ENCODE measurements at places on chromosomes 11 and 22. TPM values are rescaled to one million over a fixed set of nuclear protein-coding genes. Genes with fewer than 3 reads are reported as not detected.

Gene NCAM1
- total RNA-seq: 161 TPM

- H3K36me3 ChIP-seq: no peaks in the 10 kb centered on the region
- H3K4me1 ChIP-seq: no peaks in the 10 kb centered on the region
- no peak overlapping the region for H3K4me3 ChIP-seq
- no peak for DNase-seq
- no peaks in the 10 kb centered on the region for H3K27me3 ChIP-seq
These were observed 103.2 kb downstream of the GRIA4 start for GRCh38 chr11:105713106-105713505.

DNA sequence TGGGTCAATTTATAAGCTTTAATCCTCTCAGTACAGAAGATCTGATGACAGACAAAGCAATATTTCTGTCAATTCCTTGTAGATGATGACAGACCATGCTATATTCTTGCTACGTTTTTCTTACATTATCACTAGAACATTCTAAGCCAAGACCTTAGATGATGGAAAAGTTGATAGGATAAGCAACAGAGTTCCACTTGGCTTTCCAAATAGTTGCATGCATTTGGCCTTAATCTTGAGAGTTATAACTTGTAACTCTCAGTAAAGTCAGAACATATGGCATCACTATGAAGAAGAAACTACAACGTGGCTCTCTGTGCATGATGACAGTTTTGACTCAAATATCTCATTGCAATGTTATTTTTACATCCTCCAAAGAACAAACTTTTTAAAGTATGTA, 544.3 kb upstream of the LRRC4C start:
- no peaks in the 10 kb centered on the region for H3K4me1 ChIP-seq
- no peaks in the 10 kb centered on the region for H3K27me3 ChIP-seq
- no peaks in the 10 kb centered on the region for H3K36me3 ChIP-seq
- H3K4me3 ChIP-seq: no peak overlapping the region

Gene MRGPRE
- not detected for total RNA-seq

DNA sequence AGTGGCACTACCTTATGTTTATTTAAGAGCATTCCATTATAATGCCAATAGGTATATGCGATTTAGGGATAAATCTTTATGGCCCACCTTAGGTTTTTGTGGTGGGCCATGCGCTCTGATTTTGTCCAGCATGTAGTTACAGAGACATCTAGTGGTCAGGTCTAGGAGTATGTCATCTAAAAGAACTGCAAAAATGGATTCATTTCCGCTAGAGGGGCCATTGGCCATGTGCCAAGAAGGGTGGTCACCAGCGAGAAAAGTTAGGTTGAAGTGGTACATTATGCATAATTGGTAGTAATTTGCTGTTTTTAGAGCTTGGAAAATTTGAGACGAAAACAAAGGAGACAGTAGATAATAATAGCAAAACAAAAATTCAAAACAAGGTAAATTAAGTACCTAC, 27.7 kb downstream of the LRRC4C start:
- H3K36me3 ChIP-seq: no peaks in the 10 kb centered on the region
- H3K27me3 ChIP-seq: no peaks in the 10 kb centered on the region

Gene FAM180B
- 0.38 TPM for total RNA-seq

GRCh38 chr11:90124371-90124770, 10.1 kb upstream of the NAALAD2 start:
- DNase-seq: no peak
- no peaks in the 10 kb centered on the region for H3K27me3 ChIP-seq
- H3K4me1 ChIP-seq: peaks cover 6% of the 10 kb centered on the region

DNA sequence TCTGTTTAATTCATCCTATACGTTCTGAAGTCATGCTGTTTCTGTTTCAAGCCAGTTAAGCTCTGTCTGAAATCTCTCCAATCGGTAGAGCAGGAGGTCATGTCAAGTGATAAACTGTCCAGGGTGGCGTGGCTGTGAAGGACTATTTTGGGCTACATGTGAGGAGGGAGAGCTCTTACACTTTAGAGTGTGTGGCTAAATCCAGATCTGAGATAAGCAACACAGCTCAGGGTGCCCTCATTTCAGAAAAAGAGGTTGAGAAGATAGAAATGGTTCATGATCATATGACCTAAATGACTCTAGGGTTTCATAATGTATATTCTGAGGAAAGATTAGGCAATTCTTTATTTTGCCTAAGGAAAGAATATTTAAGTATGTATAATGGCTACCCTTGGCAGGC, 8.4 kb downstream of the BLID start:
- H3K4me1 ChIP-seq: no peaks in the 10 kb centered on the region
- no peaks in the 10 kb centered on the region for H3K27me3 ChIP-seq
- DNase-seq: no peak

- no peak overlapping the region for H3K27ac ChIP-seq
- no peak overlapping the region for H3K4me3 ChIP-seq
- peaks cover 18% of the 10 kb centered on the region for H3K27me3 ChIP-seq
- DNase-seq: peak; percentile 63
- H3K36me3 ChIP-seq: no peaks in the 10 kb centered on the region
- no peaks in the 10 kb centered on the region for H3K4me1 ChIP-seq
These were observed 2.3 kb upstream of the DUSP8 start for GRCh38 chr11:1574238-1574932.

DNA sequence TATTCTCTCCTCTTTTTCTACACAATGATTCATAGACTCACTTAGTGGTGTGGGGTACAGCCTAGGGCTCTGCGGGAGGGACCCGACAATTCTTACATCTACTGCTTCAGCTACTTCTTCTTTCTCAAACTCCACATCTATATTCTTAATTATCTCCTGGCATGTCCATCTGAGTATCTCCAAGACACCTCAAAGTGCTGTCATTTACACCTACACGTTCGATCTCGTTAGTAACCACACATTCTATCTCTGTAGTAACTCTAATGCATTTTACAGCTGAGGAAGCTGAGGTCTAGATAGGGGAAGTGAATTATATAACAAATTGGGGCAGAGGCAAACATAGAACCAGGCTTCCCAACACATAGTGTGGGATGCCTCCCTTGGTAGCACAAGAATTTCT, 27.7 kb upstream of the RRM1 start:
- H3K4me3 ChIP-seq: no peak overlapping the region
- peaks cover 11% of the 10 kb centered on the region for H3K4me1 ChIP-seq
- H3K27me3 ChIP-seq: no peaks in the 10 kb centered on the region
- H3K36me3 ChIP-seq: no peaks in the 10 kb centered on the region
- DNase-seq: no peak
- H3K27ac ChIP-seq: no peak overlapping the region

Gene NUDT8
- total RNA-seq: 5.8 TPM

DNA sequence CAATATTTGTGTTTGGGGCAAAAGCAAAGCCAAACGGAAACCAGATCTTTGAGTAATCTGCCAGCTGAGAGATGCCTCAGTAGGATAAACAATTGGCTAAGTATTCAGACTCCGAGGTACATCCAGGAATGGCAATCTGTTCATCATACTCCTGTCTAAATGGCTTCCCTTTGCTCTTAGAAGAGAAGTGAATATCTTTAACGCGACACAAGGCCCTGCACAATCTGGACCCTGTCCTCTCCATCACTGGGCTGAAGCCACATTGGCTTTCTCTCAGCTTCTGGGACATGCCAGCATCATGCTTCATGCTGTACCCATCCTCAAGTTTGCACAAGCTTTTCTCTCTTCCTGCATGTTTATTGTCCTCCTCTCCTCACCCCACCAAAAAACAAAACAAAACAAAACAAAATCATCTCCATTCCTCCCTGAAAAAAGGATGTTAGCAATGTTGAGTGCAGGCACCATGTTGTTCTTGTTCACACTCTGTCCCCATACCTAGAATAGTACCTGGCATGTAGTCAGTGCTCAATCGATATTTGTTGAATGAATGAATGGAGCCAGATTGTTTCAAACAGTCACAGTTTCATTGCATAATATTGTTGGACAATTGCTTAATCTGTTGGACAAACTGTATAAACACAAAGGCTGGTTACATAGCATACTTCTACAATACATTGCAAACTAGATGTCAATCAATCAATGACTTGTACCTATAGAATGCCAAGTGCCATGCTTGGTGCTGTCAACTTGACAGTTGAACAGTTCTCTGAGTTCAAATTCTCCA, 38.2 kb upstream of the SESN3 start:
- H3K27ac ChIP-seq: no peak overlapping the region
- no peaks in the 10 kb centered on the region for H3K36me3 ChIP-seq
- H3K4me1 ChIP-seq: peaks cover 16% of the 10 kb centered on the region
- no peak for DNase-seq
- H3K27me3 ChIP-seq: no peaks in the 10 kb centered on the region

GRCh38 chr11:119940401-119940976, 197.4 kb downstream of the TRIM29 start:
- DNase-seq: no peak
- H3K4me3 ChIP-seq: no peak overlapping the region
- no peak overlapping the region for H3K27ac ChIP-seq
- no peaks in the 10 kb centered on the region for H3K36me3 ChIP-seq

- no peaks in the 10 kb centered on the region for H3K27me3 ChIP-seq
- no peak overlapping the region for H3K27ac ChIP-seq
- no peak overlapping the region for H3K4me3 ChIP-seq
- DNase-seq: no peak
These were observed 8.1 kb upstream of the GNB1L start for GRCh38 chr22:19862619-19863246.

Gene RTCB
- total RNA-seq: 108 TPM

DNA sequence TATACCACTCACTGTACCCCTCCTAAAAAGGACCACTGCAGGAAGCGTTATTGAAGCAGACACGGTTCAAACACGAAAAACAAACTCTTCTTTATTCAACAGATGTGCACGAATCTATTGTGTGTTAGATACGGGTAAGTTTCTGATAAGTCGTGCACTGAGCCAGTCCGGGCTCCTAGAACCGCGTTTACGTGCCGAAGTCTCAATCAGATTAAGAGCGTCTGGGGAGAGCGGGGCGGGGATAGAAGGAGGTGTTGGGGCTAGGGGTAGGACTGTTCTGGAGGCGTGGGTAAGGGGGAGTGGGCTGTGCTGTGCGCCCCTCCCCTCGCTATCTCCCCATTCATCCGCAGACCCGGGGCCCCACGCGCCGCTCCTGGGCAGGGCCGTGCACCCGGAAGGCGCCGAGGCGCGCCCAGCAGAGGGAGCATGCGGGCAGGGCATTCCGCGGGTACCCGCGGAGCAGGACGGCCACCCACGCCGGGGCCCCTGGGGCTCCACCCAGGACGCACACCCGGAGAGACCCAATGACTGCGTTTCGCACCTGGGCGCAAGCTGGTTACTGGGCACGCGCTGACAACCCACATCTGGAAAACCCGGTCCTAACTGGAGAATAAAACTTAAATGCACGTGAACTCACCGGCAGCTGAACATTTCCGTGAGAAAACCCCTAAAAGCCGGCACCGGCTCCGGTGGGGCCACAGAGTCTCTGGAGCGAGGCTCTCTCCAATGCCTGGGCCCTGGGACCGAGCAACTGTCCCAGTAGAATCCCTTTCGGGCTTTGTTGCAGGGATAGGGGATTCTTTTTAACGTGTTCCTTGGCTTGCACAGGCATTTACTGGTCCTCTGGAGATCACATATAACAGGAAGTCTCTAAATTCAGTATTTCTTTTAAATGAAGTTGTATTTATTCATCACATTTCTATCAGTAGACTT, 40.6 kb downstream of the WEE1 start:
- no peaks in the 10 kb centered on the region for H3K36me3 ChIP-seq
- peak; percentile 84 for DNase-seq
- H3K4me3 ChIP-seq: peak overlapping the region; percentile 43
- peaks cover 12% of the 10 kb centered on the region for H3K4me1 ChIP-seq
- no peaks in the 10 kb centered on the region for H3K27me3 ChIP-seq

DNA sequence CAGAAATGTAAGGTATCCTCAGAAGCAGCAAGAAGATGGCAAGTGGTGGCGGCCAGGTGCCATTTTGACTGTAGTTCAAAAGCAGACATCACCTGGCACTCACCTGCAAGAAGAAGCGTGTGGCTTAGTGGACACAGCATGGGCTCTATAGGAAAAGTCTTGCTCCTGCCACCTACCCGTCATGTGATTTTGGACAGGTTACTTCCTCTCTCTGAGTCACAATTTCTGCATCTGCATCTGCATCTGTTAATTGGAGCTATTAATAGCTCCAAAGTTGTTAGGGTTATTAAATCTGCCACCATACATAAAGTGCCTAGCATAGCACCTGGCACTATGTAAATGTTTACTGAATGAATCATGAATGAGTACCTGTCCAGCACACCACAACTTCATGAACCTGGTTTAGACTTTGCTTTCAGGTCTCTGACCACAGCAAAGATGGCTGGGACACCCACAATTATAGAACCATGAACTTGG, 16.8 kb downstream of the RAB30 start:
- DNase-seq: no peak
- H3K4me1 ChIP-seq: peaks cover 19% of the 10 kb centered on the region
- H3K36me3 ChIP-seq: no peaks in the 10 kb centered on the region
- peak overlapping the region; percentile 3 for H3K27ac ChIP-seq
- H3K27me3 ChIP-seq: no peaks in the 10 kb centered on the region

DNA sequence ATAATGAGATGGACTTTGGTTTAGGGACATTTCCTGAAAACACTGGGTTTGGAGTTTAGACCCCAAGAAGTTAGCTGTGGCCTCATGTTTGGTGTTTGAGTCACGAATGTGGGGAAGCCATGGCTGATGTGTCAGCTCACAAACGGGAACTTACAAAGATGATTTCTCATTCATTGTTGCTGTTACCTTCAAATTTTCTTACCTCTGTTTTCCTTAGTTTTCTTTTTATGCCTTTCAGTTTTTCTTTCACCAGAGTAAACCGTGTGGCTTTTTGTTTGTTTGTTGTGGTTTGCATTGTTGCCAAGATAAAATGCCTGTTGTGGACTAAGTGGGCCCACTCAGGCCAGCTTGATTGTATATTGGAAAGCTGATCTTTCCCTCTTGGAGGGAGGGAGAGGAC, 89.1 kb downstream of the SWAP70 start:
- H3K4me1 ChIP-seq: peaks cover 13% of the 10 kb centered on the region
- no peaks in the 10 kb centered on the region for H3K27me3 ChIP-seq
- DNase-seq: no peak
- no peak overlapping the region for H3K27ac ChIP-seq
- no peaks in the 10 kb centered on the region for H3K36me3 ChIP-seq

GRCh38 chr11:34619062-34619516, 1.8 kb upstream of the EHF start:
- no peaks in the 10 kb centered on the region for H3K27me3 ChIP-seq
- H3K4me1 ChIP-seq: no peaks in the 10 kb centered on the region
- no peak for DNase-seq
- H3K36me3 ChIP-seq: no peaks in the 10 kb centered on the region
- H3K27ac ChIP-seq: no peak overlapping the region

GRCh38 chr11:12215181-12215593, 104.8 kb downstream of the MICAL2 start:
- H3K36me3 ChIP-seq: no peaks in the 10 kb centered on the region
- no peaks in the 10 kb centered on the region for H3K27me3 ChIP-seq
- no peak overlapping the region for H3K4me3 ChIP-seq
- no peaks in the 10 kb centered on the region for H3K4me1 ChIP-seq

Gene CHID1
- 97.5 TPM for total RNA-seq

- H3K4me3 ChIP-seq: no peak overlapping the region
- H3K27me3 ChIP-seq: no peaks in the 10 kb centered on the region
- peak; percentile 53 for DNase-seq
- H3K27ac ChIP-seq: peak overlapping the region; percentile 99
- H3K36me3 ChIP-seq: no peaks in the 10 kb centered on the region
These were observed 28.6 kb downstream of the TEF start for GRCh38 chr22:41410311-41410751.

Gene GDPD4
- not detected for total RNA-seq

GRCh38 chr11:102449651-102450570, 2.7 kb downstream of the TMEM123 start:
- H3K27ac ChIP-seq: peak overlapping the region; percentile 86
- H3K4me3 ChIP-seq: no peak overlapping the region
- H3K4me1 ChIP-seq: peaks cover 34% of the 10 kb centered on the region
- H3K27me3 ChIP-seq: no peaks in the 10 kb centered on the region

- H3K36me3 ChIP-seq: no peaks in the 10 kb centered on the region
- no peak for DNase-seq
- H3K27ac ChIP-seq: no peak overlapping the region
These were observed 23.7 kb downstream of the SNU13 start for GRCh38 chr22:41664951-41665350.

All from adrenal gland (tissue), 19 donors.